ENCODE measurements at places on chromosomes 3 and 15.

GRCh38 chr3:192880313-192880712 lies 37.3 kb downstream of the MB21D2 start:
- no peak for DNase-seq

DNA sequence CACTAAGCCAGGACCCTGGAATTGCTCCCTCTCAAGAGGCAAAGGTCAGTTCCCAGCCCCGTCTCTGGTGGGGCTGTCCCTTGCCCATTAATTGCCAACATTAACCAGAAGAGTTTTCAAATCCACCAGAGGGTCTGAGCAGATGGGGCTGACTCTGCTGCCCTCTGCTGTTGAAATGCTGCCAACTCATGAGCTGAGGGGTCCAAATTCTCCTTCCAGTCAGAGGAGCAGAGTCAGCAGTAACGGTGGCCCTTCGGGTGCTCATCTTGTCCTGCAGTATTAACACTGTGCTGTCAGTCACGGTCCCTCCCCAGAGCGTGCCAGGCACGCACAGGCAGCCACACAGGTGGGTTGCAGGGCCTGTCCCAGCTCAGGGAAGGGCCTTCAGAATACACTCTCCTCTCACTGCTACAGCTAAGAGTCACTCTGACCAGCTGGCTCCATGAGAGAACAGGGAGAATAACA lies 10.7 kb upstream of the SPTBN5 start:
- no peak for DNase-seq

GRCh38 chr3:48927928-48928327 lies 9.3 kb downstream of the ARIH2 start:
- DNase-seq, result no peak

DNA sequence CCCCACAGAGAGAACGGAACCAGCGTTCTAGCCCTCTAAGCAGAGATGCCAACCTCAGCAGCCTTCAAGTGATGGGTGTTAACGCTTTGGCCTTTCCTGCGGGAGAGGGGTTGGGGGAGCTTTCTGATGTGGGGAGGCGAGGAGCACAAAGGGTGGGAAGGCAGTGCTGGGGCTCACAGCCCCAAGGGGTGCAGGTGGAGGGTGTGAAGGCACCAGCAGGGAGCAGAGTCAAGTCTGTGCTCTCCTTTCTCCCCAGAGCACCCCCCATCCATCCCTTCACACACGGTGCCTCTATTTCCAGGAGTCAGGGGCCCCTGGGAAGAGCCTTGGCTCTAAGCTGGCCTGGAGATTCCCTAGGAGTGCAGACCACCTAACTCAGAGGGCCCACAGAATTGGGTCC lies 4.1 kb downstream of the C15orf62 start:
- DNase-seq, result no peak

DNA sequence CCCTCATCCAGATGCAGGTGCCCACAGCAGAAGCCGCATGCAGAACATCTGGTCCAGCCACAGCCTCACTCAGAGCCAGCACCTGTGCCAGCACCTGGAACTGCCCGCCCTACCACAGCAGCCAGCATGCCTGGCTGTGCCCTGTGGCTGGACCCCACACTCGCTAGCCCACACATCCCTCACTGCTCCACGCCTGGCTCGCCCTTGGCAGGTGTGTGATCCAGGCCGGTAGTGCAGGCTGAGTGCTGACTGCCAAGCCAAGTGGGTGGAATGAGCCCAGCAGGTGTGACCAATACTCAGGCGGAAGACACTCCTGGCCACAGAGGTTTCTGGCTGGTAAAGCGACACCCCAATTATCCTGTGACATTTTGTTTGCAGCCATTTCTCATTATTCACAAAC lies 162.4 kb upstream of the ROBO1 start:
- DNase-seq, result no peak

DNA sequence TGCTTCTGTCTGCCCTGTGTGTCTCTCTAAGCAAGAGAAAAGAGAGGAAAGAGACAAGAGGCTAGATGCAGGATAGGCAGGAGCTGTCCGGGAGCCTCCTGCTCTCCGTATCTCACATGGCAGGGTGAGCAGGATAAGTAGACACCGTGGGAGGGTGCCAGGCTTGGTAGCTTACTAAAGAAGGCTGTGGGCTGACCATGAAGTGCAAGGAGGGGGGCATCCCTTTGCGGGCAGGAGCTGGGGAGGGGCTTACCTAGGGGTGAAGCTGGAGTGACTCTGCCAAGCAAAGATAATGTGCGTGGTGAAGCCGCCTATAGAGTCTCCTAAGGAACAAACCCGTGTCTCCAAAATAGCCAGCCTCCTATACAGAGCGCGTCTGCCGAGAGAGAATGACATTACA lies 33.7 kb upstream of the TMC3 start:
- DNase-seq, result no peak
